ENCODE measurements at places on chromosomes 12 and 14. TPM values are rescaled to one million over a fixed set of nuclear protein-coding genes. Genes with fewer than 3 reads are reported as not detected.

Gene CLEC1B
- total RNA-seq = not detected

Gene TSFM
- 15.5 TPM for total RNA-seq

Gene DHRS4
- total RNA-seq = 51.9 TPM

Gene MGP
- 2.0 TPM for total RNA-seq

Gene RNU4-1
- under 0.01 TPM for total RNA-seq

Data from fibroblast of lung (primary cell).